H9 (cell line): ENCODE measurements at places on chromosomes 5 and 9. TPM values are rescaled to one million over a fixed set of nuclear protein-coding genes. Genes with fewer than 3 reads are reported as not detected.

DNA sequence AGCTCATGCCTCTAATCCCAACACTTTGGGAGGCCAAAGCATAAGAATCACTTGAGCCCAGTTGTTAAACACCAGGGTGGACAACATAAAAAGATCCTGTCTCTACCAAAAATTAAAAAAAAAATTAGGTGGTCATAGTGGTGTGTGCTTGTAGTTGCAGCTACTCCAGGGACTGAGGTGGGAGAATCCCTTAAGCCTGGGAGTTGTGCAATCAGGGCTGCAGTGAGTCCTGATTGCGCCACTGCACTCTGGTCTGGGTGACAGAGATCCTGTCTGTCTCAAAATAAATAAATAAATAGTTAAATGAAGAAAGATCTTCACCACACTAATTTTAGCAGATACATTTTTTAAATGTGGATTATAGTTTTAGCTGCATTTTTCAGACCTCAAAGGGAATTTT, 433.2 kb downstream of the MAT2B start:
- no peak for DNase-seq

DNA sequence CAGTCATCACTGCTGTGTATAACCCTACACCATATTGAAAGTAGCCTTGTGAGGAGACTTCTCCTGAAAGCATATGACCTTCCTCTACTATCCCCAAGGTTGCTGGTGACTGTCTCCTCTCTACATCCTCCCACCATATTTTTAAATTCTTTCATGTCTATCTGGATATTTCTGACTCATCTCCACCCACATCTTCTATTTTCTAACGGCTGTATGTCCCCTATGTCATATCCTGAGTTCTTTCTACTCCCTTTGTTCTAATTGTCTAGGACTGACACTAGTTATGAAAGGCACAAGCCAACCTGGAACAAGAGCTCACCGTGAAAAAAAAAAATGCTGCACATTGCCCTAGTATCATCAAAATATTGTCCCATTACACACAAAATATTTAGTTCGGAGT, 218.3 kb upstream of the ZNF462 start:
- no peak for DNase-seq

DNA sequence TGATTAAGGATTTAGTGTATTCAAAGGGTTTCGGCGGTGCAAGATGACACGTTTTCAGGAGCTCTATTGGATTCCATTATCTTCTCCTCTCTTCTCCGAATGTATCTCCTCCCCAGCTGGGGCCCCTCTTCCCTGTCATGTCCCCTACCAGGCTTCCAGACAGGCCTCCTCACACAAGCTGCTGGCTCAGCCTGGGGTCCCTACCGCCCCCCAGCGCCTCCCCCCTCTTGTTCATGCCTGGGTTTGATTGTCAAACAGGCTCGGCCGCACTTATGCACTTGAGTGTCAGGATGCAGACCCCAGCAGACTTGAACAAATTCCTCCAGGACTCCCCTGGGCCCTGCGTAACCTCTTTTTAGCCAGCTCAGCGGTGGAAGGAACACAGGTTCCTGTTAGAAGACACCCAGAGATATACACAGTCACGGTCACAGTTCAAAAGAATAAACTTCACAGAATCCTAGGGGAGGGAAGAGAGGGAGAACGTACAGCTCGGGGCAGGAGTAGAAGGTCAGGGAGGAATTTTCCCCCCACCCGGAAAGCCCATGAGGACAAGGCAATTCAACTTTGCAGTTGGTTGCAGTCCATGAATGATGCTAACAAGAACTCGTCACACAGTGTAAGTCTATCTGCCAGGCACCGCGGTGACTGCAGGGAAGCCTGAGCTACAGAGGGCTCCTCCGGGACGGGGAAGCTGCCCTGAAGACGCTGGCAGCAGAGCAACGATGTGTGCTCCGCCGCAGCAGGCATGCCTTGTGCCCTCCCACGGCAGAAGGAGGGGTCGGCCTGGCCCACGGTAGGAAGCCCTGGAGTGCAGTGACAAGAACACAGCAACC, 560.0 kb downstream of the BNC2 start:
- peak; percentile 33 for DNase-seq

GRCh38 chr9:9752722-9753121, 860.1 kb downstream of the PTPRD start:
- no peak for DNase-seq

GRCh38 chr5:83568186-83568585, 96.6 kb downstream of the VCAN start:
- no peak for DNase-seq

The LPAR1 gene
- 0.99 and 1.3 TPM in 2 replicates for total RNA-seq

The ATG10 gene
- total RNA-seq = 7.6 and 8.7 TPM in 2 replicates

The KIF4B gene
- total RNA-seq = 0.04 and 0.07 TPM in 2 replicates

The NDUFS4 gene
- total RNA-seq = 92.9 and 95.9 TPM in 2 replicates
